Stimulated activated CD4-positive, alpha-beta T cell treated with anti-CD3 and anti-CD28 coated beads, Interleukin-12 subunit alpha, Interleukin-12 subunit beta, amount 100 ng/mL, for 4 hours (primary cell): ENCODE measurements at places on chromosomes 12 and 14.

DNA sequence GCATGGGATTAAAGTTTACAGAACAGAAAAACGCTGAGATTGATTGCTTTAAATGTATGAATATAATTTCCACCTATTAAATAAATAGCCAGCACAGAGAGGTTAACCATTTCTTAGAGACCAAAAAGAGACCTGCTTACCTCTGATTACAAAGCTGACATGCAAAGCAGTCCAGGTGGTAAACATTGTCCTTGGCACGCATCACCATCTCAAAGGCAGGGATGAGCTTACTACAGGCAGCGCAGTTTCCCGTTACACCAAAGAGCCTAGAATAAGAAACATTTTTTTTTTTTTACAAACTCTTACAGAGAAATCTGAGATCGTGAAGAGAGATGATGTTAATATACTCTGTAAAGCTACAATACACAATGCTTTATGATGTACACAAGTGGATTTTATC lies 45.7 kb downstream of the LMO3 start:
- no peak for DNase-seq

DNA sequence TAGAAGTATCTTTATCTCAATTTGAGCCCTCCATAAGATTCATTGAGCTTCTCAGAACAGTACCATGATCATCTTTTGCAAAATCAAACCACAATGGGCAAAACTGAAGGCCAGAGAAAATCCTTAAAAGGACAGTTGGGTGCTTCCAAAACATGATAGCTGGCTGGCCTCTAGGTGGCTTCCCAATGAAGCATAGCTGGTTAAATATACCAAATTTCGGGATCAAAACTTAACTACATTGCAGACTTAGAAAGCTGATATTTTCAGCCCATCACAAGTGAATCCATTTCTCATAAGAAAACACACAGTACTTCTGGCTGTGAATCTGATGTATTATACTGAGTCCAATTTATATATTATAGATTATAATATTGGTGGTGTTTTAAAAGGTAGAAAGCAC lies 15.3 kb upstream of the PIK3C2G start:
- no peak for DNase-seq

GRCh38 chr12:54390668-54391551 lies 6.4 kb upstream of the ZNF385A start:
- peak; percentile 66 for DNase-seq

GRCh38 chr12:122374707-122375106 lies 47.8 kb downstream of the CLIP1 start:
- no peak for DNase-seq

DNA sequence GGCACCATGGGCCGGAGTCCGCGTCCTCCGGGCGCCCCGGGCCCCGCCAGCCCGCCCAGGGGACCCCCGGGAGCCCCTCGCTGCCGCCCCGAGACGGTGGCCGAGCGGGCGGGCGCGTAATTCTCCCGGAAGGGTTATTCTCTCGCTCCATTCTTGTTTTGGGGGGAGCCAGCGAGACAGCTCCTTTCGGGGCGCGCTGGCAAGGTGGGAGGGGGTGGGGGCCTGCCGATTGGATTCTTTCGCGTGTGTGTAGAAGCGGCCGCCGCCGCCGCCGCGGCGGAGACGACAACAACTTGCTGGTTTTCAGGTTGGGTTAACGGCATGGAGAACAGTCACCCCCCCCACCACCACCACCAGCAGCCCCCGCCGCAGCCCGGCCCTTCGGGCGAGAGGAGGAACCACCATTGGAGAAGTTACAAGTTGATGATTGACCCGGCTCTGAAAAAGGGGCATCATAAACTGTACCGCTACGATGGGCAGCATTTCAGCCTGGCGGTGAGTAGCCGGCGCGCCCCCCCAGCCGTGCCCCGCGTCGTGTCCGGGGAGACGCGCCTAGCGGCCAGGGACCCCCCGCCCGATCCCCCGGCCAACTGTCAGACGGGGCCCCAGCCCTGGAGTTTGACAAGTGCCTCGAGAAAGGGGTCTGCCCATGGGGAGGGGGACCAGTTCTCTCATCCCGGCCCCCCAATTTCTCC lies 755 bp downstream of the SETD1B start:
- peak; percentile 52 for DNase-seq

GRCh38 chr12:132657004-132657727 lies 30.0 kb downstream of the POLE start:
- no peak for DNase-seq

- DNase-seq, result no peak
Observed at GRCh38 chr12:107404981-107405380, 280.6 kb upstream of the PWP1 start.

DNA sequence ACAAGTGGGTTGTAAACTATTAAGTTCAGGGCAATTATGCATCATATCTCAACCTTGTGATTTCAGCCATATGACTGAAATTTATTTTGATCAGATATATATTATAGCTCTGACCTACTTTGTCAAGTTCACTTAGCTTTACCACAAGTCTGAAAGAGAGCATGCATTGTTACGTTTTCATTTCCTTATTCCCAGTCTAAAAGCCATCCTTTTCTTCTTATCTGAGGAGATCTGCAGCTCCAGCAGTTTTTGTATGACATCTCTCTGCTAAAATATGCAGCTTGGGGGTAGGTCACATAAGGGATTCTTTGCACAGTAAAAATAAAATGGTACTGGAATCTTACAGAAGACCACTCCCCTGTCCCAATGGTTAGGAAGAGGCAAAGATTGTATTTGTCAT lies 1682.8 kb upstream of the FLRT2 start:
- DNase-seq, result no peak

DNA sequence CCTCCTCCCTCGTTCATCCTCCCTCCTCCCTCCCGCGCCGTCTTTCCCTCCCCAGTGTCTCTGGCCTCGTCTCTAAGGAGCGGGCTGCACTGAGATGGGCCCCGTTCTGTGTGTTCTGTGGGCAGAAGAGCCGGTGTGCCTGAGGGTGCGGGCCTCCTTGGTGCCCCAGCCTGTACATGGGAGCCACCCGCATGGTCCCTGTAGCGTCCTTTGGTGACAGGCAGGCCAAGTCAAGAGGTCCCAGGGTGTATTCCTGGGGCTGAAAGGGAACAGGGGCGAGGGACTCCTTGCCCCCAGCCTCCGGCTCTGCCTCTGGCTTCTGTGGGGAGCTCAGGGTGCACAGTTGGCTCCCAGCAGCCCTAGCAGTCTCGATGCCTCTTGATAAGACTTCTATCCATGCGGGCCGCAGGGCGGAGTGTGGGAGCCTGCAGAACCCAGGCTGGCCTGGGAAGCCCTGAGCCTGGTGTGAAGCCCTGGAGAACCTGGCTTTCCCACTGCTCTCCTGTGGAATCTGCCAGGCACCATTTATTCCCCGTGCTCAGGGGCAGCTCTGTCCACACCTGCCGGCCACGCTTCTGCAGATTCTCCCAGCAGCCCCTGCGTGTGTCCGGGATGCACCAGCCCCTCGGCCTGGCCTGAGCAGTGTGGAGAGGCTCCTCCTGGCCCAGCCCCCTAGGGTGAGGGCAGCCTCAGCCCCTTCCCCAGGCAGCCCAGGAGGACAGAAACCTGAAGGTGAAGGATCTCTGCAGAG lies 181.3 kb downstream of the KIF26A start:
- DNase-seq, result no peak
